ENCODE measurements at places on chromosomes 2 and 18. TPM values are rescaled to one million over a fixed set of nuclear protein-coding genes. Genes with fewer than 3 reads are reported as not detected.
A peak's percentile ranks its signal among the peaks of the same experiment; 100 is the strongest.

TEKT4 gene
- total RNA-seq, result not detected

DIPK1C gene
- total RNA-seq, result not detected

MATN3 gene
- 19.2 TPM for total RNA-seq

DNA sequence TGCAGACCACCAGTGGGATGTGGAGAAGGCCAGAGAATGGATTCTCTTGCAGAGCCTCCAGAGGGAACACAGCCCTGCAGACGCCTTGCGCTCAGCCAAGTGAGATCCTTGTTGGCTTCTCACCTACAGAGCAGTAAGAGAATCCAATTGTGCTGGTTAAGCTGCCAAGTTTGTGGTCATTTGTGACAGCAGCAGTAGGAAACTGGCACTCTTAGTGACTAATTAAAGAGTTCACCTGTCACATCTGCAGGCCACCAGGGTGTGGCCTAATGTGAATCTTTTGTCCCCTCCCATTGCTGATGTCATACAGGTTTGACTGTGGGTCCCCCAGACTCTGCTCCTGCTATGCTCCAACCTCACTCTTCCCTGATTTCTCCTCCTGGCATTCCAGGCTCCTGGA, 235.9 kb downstream of the TFCP2L1 start:
- DNase-seq, result no peak

GRCh38 chr18:48002933-48003365, 72.5 kb upstream of the SMAD2 start:
- no peak for DNase-seq

GRCh38 chr2:74528600-74529356, 728 bp downstream of the AUP1 start:
- peak; percentile 49 for DNase-seq
